ENCODE measurements at places on chromosomes 12 and 14.
A peak's percentile ranks its signal among the peaks of the same experiment; 100 is the strongest.

GRCh38 chr14:103186241-103186822 lies 63.1 kb downstream of the TNFAIP2 start:
- DNase-seq: no peak

DNA sequence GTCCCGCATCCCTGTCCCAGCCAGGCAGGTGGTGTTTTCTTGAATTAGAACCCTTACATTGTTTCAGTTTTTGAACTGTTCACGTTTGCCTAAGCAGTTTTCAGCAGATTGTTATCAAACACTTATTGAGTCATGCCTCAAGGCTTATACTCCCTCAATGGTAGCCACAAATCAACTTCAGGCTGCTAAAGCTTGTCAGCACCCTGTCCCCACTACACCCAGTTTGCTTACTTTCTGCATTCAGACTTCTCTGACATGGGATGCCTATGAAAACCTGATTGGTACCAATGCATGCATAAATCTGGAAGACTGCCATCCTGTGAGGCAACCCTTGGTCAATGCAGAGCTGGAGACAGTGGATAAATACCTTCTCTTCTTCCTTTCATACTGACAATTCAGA lies 225.4 kb downstream of the BTG1 start:
- no peak for DNase-seq

GRCh38 chr12:102474438-102475064 lies 5.8 kb downstream of the IGF1 start:
- no peak for DNase-seq

- no peak for DNase-seq
Observed at GRCh38 chr14:33914676-33915516, 36.0 kb downstream of the EGLN3 start.

DNA sequence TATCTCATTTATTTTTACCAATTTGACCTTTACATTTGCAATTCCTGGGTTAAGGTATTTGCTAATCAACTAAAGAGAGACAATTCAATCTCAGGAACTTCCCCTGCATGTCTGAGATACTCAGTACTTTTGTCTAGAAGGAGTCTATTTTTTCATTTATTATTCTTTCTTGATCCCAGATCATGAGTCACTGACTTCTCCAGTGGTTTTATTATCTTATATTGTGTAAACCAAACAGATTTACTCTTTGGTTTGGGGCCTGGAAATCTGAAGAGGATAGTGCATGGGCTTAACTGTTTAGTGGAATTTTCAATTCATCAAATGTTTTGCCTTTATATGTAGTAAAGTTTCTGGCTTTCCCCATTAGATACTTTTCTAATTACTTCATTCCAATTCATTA lies 185.4 kb downstream of the ALG10B start:
- no peak for DNase-seq

- DNase-seq: no peak
Observed at GRCh38 chr12:64160021-64160710, 61.9 kb downstream of the KICS2 start.

DNA sequence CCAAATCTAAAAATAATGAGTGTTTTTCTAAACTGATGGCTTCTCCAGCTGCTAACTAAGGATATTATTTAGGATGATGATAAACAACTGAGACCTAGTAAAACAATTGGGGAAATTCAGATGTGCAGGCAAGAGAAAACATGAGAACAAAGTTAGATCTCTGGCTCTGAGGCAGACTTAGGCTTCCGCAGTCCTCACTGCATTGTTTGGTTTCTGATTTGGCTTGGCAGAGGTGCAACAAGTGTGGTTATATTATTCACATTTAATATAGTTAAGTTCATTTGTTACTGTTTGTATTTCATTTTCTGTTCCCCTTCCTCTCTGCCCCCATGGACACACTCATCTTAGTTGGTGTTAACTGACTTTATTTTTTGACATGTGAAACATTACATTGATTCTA lies 30.2 kb upstream of the NR1H4 start:
- DNase-seq: no peak

- DNase-seq: no peak
Observed at GRCh38 chr14:33573301-33573880, 377.5 kb downstream of the EGLN3 start.

- DNase-seq: peak; percentile 39
Observed at GRCh38 chr14:73227812-73228781, 9.2 kb upstream of the PAPLN start.

GRCh38 chr14:64504897-64505794 lies 576 bp downstream of the ZBTB1 start:
- peak; percentile 93 for DNase-seq

DNA sequence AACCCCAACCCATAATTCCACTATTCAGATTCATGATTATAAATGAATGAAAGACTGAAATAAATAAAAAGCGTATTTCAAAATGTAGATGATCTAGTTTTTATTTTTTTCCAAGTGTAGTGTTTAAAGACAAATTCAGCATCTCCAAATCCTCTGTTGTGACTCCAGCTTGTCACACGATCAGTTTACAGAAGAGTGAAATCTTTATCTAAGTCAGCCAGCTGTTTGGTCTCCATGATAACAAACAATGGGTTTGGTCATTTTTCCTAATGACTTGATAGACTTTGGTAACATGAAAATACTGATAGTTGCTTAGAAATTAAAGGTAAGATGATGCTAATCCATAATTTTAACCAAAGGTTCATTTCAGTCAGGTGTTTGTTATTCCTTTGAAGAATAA lies 114.5 kb upstream of the RASSF8 start:
- no peak for DNase-seq

DNA sequence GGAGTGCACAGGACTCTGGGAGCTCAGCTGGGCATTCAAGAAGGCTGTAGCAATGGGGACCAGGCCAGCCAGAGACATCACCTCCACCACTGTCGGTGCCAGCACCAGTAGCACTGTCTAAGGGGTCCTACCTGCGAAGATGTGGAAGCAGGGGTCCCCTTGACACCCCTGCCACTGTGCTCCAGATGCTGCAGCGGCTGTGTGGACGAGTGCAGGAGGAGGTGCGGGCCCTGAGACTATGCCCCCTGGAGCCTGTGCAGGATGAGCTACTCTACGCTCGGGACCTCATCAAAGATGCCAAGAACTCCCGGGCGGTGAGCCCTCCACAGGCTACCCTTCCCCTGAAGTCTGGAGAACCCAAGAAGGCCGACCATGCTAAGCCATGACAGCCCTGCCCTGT lies 8.6 kb downstream of the CARMIL3 start:
- DNase-seq: no peak

DNA sequence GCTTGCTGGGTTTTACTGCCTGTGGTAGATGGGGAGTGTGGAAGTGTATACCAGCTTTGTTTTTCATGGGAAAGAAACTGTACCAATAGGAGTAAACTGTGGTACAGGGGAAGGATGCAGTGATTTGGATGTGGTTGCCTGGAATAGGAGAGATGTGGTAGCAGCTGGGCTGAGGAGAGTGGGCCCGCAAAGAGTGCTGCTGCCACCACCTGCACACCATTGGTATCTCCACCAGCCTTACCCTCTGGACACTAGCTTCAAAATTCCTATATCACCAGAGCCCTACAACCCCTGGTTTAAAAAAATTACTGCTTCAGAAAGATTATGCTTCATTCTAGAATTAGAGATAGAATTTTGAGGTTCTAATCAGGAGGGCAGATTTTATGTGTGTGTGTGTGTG lies 53.6 kb downstream of the AKAP6 start:
- peak; percentile 19 for DNase-seq

GRCh38 chr12:78865516-78865915 lies 942 bp downstream of the SYT1 start:
- no peak for DNase-seq

DNA sequence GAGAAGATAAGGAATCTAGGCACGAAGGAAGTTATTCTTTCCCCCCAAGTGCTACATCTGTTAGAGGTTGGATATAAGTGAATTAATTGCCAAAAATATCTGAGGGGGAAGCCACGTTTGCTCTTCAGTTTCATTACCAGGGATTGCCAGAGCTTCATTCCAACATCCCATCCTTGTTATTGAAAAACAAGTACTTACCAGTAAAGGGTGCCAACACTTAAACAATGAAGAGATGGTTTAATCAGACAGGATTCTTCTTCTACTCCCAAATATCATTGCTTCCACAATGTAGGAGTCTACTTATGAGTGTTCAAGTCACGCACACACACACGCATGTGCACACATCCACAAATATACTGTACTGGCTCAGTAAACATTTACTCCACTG lies 312.4 kb downstream of the RPAP3 start:
- no peak for DNase-seq

GRCh38 chr14:91367173-91368171 lies 50.1 kb downstream of the CCDC88C start:
- DNase-seq: peak; percentile 96

- DNase-seq: no peak
Observed at GRCh38 chr12:123907726-123908476, 64.7 kb downstream of the CCDC92 start.

GRCh38 chr14:61479746-61480502 lies 158.5 kb downstream of the PRKCH start:
- DNase-seq: no peak

DNA sequence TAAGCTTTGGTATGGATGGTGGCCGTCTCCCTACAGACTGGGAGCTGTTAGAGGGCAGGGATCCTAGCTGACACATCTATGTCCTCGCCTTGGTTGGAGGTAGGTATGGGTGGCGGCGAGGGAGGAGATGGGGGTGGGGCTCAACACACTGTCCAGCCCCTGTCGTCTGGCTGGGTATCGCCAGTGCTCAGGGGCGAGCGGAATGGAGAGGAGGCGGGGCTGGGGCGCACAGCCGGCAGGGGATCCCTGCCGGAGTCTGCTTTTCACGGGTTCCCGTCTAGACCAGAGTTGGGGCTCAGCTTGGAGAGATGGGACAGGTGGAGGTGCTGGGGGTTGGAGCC lies 16.1 kb downstream of the TAMALIN start:
- DNase-seq: no peak

GRCh38 chr14:25750436-25750835 lies 700.5 kb upstream of the STXBP6 start:
- no peak for DNase-seq

DNA sequence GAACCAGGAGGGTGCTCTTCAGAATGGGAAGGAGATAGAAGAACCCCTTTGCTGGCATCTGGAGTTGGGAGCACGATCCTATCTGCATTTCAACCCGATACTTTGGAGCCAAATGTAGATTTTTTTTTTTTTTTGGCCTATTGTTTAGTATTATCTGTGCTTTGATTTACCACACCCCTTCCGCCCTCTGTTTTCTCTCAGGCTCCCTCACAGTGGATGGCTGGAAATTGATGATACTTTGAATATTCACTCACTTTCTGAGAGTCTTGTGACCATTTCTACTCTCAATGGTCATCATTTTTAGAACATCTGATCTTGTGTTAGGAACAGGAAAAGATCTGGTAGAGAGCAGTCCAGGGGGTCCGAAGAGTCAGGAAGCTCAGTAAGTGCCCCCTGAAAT lies 9.0 kb downstream of the TSPAN9 start:
- DNase-seq: no peak

DNA sequence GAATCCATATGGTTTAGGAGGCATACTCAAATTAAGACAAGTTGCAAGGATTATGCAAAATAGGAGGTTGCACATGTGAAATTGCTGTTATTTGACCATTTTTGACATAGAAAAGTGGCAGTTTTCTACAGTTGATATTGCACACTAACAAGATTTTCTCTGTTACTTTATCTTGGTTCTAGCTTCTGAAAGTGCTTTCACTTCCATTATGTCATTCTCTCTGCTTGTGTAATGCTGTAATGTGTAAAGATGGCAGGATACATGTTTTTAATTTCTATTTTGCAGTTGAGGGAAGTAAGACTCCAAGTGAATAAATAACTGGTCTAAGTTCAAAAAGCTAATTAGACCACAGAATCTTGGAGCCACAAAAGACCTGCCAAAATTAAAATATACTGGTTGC lies 60.6 kb downstream of the MYRFL start:
- no peak for DNase-seq

GRCh38 chr14:65179918-65180724 lies 77.8 kb upstream of the MAX start:
- peak; percentile 95 for DNase-seq

- DNase-seq: no peak
Observed at GRCh38 chr14:44352201-44352600, 154.9 kb downstream of the FSCB start.

DNA sequence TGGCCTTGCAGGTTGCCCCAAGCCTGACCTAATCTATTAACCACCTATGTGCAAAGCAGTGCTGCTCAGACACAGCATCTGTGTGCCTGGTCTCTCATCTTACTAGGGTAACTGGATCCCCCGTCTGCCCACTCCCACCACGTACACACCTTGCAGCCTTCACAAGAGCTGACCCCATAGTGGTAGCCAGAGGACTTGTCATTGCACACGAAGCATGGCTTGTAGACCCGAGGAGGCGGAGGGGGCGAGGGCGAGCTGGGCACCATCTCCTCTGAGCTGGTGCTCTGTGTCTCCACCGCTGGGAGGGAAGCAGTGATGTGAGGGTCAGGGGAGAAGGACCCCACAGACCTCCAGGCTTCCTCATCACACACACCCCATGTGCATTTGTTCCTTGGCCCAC lies 8.4 kb upstream of the ITGB7 start:
- no peak for DNase-seq

DNA sequence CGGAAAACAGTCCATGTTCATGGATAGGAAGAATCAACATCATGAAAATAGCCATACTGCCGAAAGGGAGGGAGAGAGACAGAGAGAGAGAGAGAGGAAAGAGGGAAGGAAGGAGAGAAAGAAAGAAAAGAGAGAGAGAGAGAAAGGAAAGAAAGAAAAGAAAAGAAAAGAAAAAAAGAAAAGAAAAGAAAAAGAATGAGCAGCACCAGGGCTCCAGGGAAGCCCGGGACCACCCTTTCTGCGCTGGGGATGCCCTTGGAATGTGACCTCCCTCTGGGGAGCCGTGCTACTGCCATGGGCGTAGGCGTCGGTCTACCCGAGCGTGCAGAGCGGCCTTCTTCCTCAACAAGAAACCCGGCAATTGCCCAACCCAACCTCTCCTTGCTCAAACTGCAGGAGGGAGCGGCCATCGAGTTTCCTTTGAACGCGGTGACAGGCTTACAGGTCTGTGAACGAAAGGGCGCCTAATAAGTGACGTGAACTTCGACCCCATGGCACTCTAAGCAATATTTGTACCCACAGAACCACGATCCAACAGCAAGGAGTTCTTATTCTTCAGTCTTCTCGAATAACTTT lies 16.9 kb downstream of the OR6S1 start:
- DNase-seq: peak; percentile 87

- DNase-seq: no peak
Observed at GRCh38 chr14:22036541-22037239, 363.1 kb upstream of the OR4E1 start.

DNA sequence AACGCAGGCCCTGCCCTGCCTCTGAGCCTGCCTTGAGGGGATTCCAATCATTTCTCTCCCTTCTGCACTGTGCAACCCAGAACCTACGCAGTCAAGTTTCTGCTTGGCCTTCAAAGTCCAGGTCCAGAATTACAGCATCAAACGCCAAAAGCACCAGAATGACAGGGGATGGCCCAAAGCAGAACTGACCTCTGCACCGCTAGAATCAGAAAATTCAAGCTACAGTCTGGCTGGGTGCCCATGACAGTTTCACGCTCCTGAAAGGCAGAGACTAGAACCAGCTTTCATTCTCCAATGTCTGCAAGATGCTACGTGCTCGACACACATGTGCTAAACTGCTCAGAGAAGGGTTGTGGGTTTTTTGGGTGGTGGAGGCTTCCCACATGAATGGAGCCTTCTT lies 4.1 kb downstream of the CLMN start:
- DNase-seq: peak; percentile 13

- no peak for DNase-seq
Observed at GRCh38 chr12:49365542-49365941, 1.7 kb upstream of the SPATS2 start.

- no peak for DNase-seq
Observed at GRCh38 chr12:64840949-64841717, 16.7 kb downstream of the TBC1D30 start.

- DNase-seq: peak; percentile 92
Observed at GRCh38 chr12:51323966-51324895, at the start of gene BIN2. Gene BIN2 (minus strand): TSS chr12:51324174. CDS start chr12:51324102, 72 bp downstream.
